CD4-positive, CD25-positive, alpha-beta regulatory T cell (primary cell): ENCODE measurements at places on chromosomes 6 and 20.

GRCh38 chr20:35768731-35769664, 2.8 kb upstream of the PHF20 start:
- peak; percentile 29 for DNase-seq

- DNase-seq, result no peak
Observed at GRCh38 chr6:148520109-148520841, 177.6 kb downstream of the SASH1 start.

GRCh38 chr20:21968486-21968885, 263.0 kb downstream of the PAX1 start:
- DNase-seq, result no peak

DNA sequence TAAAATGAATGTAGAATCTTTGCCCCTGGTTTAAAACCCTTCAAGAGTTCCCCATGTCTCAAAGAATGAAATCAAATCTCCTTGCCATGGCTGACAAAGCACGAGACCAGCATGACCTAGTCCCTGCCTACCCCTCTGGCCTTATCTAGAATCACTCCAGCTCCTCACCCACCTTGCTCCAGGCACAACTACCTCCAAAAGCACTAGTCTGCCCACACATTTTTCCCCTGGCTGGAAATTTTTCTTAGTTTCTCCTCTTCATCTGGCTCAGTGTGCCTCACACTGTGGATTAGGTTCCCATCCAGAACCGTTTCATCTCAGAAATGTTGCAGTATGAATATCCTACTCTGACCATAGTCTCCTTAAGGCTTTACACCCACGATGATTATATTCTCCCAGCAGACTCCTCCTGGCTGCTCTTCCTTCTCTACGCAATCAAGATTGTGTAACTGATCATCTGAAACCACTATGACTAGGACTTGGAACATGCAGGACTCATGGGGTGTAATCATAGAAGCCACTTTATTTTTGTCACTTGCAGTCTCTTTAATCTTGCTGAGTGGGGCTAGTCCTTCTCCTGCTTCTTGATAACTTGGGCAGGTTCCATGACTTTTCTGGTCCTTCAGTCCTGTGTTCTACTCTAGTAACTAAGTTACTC, 7.8 kb upstream of the MRS2 start:
- no peak for DNase-seq

GRCh38 chr20:62507323-62507722, 31.5 kb upstream of the GATA5 start:
- DNase-seq, result no peak
